ENCODE measurements at places on chromosomes 7 and 10.
A peak's percentile ranks its signal among the peaks of the same experiment; 100 is the strongest.

DNA sequence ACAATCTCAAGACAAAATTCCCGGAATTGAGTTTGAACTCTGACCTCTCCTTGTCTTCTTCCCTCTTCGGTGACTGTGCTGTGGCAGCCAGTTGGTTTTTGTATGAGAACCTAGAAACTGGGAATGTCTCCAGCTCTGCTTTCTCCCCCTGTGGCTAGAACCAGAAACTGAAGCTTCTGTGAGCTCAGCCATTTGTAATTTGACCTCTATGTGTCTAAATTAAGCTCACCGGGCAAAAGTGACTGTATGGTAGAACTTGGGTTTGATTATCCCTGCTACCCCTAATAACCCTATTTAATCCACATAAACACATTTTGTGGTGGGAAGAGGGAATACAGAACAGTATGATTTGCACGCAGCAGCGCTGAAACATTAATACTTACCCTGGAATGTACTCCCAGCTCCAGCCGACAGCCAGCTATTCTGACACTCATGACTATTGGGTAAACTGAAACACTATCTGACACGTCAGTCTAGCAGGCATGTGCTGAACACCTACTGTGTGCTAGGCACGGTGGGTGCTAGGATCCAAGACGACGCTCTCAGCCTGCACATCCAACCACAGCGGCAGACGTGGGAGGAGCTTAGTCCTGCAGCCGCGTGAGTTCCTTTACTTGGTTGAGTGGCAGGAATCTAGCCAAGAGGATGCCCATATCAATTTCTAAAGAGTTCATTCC is 324.8 kb downstream of the SFMBT2 start:
- DNase-seq = no peak

DNA sequence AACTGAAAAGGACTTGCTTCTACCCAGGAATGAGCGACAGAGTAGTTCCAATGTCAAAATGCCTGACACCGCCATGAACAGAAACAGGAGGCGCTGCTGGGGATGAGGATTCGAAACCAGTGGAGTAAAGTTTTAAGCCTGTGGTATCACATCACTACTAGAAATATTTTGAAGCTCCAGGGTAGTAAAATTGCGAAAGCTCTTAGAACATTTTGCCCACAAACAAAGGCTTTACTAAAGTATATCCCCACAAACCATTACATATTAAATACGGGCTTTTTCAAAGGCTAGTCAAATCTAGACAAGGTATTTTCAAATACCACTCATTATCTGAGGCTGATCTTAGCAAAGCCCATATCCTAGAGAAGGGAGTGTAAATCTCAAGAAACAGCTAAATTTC is 2.4 kb downstream of the PRDX3 start:
- no peak for DNase-seq

- DNase-seq = no peak
Observed at GRCh38 chr7:22210355-22210754, 146.6 kb downstream of the RAPGEF5 start.

GRCh38 chr10:24467136-24467535 is 256.6 kb downstream of the ARHGAP21 start:
- DNase-seq = no peak

DNA sequence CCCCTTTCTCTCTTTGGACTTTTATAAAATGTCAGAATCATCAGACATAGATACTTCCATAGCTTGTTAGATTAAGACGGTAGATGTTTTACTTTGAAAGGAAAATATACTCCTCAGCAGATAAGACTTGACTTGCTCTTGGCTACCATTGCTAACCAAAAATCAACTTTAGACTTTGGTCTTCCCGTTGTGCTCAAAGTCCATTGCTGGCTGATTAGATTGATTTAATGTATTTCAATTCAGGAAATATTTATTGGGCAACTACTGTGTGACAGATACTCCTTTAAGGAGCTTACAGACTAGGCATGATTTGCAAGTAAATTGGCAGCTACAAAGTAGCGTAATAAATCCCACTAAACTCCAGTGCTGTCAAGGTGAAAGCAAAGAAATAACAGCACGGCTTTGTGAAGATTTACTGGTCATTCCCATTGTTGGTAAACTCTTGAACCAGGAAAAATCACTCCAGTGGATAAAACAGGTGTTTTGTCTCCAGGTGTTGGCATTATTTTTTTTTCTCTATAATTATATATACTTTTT is 95.7 kb upstream of the ARMC3 start:
- DNase-seq = no peak

DNA sequence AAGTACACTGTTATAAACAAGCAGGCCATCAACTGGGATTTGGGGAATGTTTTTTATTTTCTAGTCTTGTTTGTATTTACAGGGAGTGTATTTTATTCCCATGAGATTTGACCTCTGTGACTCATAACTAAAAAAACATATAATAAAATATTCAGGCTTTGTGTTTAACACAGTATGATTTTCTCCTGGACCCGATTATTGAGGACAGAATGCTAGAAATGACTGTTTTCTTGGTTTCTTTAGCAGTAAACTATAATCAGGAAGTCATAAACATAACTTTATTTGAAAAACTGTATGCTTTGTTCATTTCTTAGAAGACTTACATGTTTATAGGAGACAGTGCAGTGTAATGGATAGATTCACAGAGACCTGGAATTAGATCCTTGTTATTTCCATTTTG is 2.1 kb downstream of the NHLRC2 start:
- DNase-seq = no peak

- DNase-seq = no peak
Observed at GRCh38 chr7:133199831-133200230, 53.0 kb upstream of the EXOC4 start.

DNA sequence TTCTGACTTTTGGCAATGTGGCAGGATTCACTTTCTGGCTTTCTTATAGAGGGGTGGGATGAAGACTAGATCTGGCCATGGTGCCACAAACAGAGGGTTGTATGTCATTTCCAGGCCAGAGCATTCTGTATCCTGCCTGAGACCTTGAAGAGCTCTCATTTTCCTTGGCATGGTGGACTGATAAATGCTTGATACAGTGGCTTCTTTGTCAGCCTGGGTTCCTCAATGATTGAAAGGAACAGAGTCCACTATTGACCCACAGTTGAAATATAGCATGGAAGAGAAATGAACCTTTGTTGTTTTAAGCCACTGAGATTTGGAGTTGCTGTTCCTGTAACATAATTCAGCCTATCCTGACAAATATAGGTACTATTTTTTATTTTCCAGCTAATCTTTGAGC is 462.7 kb downstream of the SUGCT start:
- DNase-seq = no peak

DNA sequence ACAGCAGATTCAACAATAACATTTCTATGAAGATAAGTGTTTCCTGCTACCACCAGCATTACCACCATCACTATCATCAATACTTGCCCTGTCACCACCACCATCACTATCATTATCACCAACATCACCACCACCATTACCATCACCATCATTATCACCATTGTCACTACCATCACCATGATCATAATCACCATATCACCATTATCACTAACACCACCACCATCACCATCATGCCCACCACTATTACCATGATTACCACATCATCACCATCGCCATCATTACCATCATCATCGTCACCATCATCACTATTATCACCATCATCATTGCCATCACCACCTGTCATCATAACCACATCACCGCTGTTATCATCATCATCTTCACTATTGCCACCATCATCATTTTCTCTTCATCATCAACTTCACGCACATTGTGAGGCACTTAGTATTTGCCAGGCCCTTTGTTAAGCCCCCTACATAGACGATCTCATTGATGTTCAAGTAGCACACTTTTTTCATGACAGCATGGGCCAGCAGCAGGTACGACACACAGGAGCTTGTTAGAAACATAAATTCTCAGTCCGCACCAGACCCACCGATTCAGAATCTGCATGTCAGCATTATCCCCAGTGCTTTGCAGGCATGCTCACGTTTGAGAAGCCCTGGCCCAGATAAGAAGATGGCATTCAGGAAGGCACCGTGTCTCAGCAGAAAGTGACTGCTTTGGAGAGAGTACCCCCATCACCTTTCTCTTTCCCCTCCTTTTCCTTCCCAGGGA is 161.1 kb downstream of the ADAM12 start:
- DNase-seq = no peak

GRCh38 chr7:42932811-42933591 is 825 bp downstream of the MRPL32 start:
- DNase-seq = no peak

DNA sequence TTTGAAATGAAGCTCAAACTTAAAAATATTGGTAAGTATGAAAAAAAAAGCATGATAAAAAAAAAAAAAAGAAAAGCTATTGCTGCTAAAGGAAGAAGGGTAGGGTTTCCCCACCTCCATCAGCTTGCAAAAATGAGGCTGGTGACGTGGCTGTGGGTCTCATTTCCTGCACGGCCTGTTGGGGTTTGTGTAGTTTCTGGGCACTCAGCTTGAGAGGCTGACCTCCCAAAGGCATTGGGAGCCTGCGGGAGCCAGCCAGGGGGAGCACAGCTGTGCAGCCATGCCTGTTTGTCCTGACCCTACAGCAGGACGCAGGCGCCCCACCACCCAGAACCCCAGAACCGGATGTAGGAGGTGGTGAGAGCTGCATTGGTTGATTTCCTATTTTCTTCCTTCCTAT is 48.8 kb upstream of the CARD11 start:
- DNase-seq = peak; percentile 41

- no peak for DNase-seq
Observed at GRCh38 chr10:25817200-25817599, 116.8 kb upstream of the MYO3A start.

DNA sequence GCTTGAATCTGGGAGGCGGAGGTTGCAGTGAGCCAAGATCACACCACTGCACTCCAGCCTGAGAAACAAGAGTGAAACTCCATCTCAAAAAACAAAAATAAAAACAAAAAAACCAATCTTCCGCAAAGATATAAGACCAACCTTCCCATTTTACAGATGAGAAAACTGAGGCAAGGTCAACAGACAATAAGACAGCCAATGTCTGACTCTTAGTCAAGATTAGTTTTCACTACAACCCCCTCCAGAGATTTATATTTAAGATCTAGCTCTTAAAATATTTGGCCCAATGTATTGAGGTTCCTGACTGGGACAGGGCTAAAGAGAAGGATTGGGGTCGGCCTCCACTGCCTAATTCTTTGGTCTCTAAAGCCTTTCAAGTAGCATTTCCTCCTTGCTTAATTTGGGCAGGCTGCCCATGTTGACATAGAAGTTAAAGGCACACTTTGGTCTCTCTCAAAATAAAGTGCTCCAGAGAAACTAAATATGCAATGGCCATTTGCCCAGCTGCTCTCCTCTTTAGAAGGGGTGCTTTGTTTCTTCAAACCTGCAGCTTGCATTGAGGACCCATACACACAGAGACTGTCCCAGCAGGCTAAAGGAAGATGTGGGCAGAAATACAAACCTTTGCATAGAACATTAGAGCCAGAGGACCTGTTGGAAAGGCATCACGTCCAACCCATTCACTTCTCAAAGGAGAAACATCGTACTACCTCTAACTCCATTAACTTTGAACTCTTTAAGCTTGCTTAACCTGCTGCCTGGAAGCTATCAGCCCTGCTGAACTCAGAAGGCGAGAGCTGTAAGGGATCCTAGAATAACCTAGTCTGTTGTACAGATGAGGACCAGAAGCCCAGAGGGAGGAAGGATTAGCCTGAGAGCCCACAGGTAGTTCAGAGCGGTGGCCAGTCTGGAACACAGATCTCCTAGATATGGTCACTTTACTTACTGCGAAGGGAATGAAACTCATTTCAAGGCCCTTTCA is 3.9 kb downstream of the TECTB start:
- DNase-seq = no peak

DNA sequence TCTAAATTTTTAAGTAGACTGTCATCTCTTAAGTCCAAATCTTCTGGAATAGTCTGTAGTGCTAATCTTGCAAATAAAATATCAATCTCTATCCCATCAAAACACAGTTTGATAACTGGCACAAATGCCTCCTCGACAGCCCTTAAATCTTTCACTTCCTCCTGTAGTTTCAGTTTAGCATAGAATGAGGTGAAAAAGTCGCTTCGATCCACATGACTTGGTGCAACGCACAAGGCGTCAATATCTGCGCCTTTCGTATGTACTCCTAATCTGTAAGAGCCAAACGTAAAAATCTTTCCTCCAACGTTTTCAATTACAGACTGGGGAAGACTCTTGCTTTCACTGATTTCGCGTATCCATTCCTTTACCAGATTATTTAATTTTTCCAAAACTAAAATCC is 603 bp downstream of the PAPOLB start:
- DNase-seq = no peak

DNA sequence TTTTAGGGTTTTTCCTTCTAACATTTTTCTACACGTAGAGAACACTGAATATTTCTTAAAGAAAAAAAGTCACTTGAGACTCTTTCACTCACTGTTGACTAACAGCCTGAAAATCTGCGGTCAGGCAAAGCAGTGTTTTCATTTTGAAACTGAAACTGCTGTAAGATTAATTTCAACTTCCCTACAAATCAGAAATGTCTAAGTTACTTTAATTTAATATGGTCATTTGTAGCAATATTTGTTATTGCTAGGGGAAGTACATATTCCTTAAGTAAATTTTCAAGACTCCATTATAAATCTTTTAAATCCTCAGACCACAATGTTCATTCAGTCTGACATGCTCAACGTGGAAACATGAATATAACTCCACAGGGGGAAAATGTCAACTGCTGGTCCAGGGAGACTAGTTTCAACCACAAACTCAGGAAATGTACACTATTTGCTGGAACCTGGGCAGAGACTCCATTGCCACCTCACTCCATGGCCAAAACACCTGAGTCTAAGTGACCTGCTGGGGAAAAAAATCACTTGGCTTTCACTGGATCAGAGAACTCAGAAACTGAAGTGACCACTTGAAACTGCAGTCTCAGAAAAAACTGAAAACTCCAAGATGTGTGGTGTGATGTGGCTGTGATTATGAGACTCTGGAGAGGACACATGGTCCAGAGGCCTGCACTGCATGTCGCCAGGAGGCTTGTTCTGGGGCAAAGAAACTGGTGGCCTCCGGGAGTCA is 161.2 kb downstream of the TAX1BP1 start:
- no peak for DNase-seq

DNA sequence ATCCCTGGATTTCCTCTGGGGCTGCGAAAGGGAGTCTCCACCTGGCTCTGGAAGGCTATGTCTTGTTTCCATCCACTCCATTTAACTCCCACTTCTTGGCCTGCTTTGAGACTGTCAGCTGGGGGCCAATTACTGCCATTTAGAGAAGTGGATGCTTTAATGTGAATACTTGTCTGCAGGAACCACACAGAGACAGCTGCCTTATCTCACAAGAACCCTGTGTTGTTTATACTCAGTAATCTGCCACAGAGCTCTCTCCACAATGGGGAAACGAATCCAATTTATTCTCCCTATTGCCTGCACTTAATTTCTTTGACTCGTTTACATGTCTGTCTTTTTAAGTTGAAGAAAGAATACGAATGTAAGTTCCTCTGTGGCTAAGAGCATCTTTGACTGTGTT is 787.0 kb upstream of the C7orf33 start:
- no peak for DNase-seq

DNA sequence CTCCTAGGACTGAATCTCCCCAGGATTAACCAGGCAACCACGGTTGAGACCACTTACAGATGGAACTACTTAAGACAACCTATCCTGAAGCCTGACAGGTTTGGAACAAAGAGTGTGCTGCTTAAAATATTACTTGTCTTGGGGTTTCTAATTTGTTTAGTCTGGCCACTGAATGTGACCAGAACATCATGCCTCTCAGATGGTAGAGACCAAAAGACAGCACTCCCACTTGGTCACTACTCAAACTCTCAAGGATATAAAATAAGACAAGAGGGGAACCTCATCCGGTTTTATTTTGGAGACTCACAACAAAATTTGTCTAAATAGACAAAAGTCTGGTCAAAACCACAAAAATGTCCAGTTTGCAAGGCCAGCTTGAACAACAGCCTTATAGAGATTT is 15.3 kb downstream of the MRPL32 start:
- DNase-seq = no peak

GRCh38 chr10:121627876-121628581 is 29.8 kb upstream of the FGFR2 start:
- no peak for DNase-seq
